ENCODE measurements at places on chromosomes 13 and 19. TPM values are rescaled to one million over a fixed set of nuclear protein-coding genes. Genes with fewer than 3 reads are reported as not detected.
A peak's percentile ranks its signal among the peaks of the same experiment; 100 is the strongest.

ZNF490 gene
- 4.3 TPM for total RNA-seq

DNA sequence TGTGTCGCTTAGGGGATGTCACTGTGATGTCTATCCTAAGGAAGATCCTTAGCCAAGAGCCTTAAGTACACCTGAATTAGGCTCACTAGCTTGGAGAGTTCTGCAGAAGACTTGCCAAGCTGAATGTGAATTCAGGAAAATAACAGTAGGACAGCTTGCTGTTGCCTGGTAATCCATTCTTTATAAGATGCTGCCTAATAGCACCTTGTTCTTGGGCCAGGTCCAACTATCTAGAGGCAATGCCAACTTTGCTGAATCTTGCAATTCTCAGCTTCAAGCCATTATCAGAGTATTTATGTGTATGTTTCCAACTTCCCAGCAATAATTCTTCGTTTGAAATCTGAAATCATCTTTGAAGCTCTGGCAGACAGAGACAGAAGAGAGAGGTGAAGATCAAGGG, 102.8 kb downstream of the PCDH17 start:
- no peak overlapping the region for H3K4me3 ChIP-seq
- H3K27ac ChIP-seq: no peak overlapping the region
- no peaks in the 10 kb centered on the region for H3K36me3 ChIP-seq
- H3K27me3 ChIP-seq: no peaks in the 10 kb centered on the region
- no peaks in the 10 kb centered on the region for H3K4me1 ChIP-seq

DNA sequence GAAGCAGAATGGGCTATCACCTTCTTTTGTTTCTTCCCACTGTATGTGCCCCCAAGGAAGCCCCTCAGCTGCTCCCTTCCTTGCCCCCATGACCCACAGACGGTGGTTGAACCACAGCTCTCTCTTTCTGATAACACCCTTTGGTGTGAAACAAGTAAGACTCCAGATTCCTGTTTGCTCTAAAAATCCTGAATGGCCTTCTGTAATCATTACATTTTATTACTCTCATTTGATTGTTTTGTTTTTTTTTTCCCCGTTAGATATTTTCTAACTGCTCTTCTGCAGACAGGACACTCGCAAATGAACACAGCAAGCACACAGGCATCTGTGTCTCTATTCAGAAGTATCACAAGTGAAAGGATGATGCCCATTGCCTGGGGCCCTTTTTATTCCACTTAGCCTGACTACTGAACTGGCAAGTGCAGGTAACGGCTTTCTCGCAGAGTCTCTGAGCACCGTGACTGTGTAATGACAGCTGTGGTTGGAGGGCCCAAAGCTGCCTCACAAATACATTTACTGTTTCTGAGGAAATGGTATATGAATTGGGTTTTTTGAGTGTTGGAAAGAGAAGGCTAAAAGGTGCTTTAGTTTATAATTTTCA, 59.3 kb downstream of the OXGR1 start:
- no peak overlapping the region for H3K27ac ChIP-seq
- no peaks in the 10 kb centered on the region for H3K27me3 ChIP-seq
- no peak overlapping the region for H3K4me3 ChIP-seq
- H3K4me1 ChIP-seq: no peaks in the 10 kb centered on the region
- H3K36me3 ChIP-seq: no peaks in the 10 kb centered on the region

GRCh38 chr19:58569191-58569942, 3.8 kb downstream of the MZF1 start:
- no peak overlapping the region for H3K4me3 ChIP-seq
- DNase-seq: peak; percentile 50
- peaks cover 19% of the 10 kb centered on the region for H3K36me3 ChIP-seq
- no peaks in the 10 kb centered on the region for H3K4me1 ChIP-seq
- no peak overlapping the region for H3K27ac ChIP-seq

GRCh38 chr13:113009743-113010509, 40.9 kb downstream of the MCF2L start:
- H3K36me3 ChIP-seq: no peaks in the 10 kb centered on the region
- DNase-seq: no peak
- no peak overlapping the region for H3K27ac ChIP-seq
- H3K4me3 ChIP-seq: no peak overlapping the region
- no peaks in the 10 kb centered on the region for H3K4me1 ChIP-seq

NPHS1 gene
- not detected for total RNA-seq

- peak overlapping the region; percentile 82 for H3K27ac ChIP-seq
- peak overlapping the region; percentile 79 for H3K4me3 ChIP-seq
- H3K36me3 ChIP-seq: no peaks in the 10 kb centered on the region
- no peaks in the 10 kb centered on the region for H3K27me3 ChIP-seq
- no peak for DNase-seq
These were observed 1.5 kb downstream of the GNA11 start for GRCh38 chr19:3095441-3096191.

- H3K4me3 ChIP-seq: no peak overlapping the region
- peaks cover 22% of the 10 kb centered on the region for H3K4me1 ChIP-seq
- no peak for DNase-seq
- no peaks in the 10 kb centered on the region for H3K27me3 ChIP-seq
These were observed 391.2 kb downstream of the KLF12 start for GRCh38 chr13:73742982-73743381.

ZNF439 gene
- 7.6 TPM for total RNA-seq

IGSF23 gene
- total RNA-seq: not detected

DNA sequence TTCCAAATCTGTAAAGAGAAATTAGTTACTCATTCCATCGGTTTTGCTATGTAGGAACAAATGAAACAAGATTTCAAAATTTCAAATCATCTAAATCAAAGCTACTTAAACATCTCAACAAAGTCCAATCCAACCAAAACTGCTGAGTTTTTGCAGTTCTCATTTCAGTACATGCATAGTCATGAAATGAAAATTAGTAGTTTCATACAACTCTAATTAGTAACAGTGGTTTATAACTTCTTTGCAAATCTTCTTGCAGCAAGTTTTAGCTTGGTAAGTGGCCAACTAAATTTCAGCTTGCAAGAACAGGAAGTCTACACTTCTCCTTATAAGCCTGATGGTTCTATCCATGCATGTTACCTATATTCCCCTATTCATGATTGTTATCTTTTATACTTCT, 75.6 kb downstream of the SPRY2 start:
- no peaks in the 10 kb centered on the region for H3K27me3 ChIP-seq
- H3K4me1 ChIP-seq: no peaks in the 10 kb centered on the region
- no peak overlapping the region for H3K27ac ChIP-seq
- DNase-seq: no peak

GRCh38 chr19:29454109-29454508, 71.7 kb upstream of the VSTM2B start:
- no peak for DNase-seq
- H3K4me1 ChIP-seq: no peaks in the 10 kb centered on the region
- H3K27me3 ChIP-seq: no peaks in the 10 kb centered on the region
- H3K4me3 ChIP-seq: no peak overlapping the region
- H3K36me3 ChIP-seq: no peaks in the 10 kb centered on the region

- H3K4me1 ChIP-seq: no peaks in the 10 kb centered on the region
- no peaks in the 10 kb centered on the region for H3K36me3 ChIP-seq
- no peaks in the 10 kb centered on the region for H3K27me3 ChIP-seq
These were observed 25.4 kb downstream of the PCDH9 start for GRCh38 chr13:67204764-67205163.

DNA sequence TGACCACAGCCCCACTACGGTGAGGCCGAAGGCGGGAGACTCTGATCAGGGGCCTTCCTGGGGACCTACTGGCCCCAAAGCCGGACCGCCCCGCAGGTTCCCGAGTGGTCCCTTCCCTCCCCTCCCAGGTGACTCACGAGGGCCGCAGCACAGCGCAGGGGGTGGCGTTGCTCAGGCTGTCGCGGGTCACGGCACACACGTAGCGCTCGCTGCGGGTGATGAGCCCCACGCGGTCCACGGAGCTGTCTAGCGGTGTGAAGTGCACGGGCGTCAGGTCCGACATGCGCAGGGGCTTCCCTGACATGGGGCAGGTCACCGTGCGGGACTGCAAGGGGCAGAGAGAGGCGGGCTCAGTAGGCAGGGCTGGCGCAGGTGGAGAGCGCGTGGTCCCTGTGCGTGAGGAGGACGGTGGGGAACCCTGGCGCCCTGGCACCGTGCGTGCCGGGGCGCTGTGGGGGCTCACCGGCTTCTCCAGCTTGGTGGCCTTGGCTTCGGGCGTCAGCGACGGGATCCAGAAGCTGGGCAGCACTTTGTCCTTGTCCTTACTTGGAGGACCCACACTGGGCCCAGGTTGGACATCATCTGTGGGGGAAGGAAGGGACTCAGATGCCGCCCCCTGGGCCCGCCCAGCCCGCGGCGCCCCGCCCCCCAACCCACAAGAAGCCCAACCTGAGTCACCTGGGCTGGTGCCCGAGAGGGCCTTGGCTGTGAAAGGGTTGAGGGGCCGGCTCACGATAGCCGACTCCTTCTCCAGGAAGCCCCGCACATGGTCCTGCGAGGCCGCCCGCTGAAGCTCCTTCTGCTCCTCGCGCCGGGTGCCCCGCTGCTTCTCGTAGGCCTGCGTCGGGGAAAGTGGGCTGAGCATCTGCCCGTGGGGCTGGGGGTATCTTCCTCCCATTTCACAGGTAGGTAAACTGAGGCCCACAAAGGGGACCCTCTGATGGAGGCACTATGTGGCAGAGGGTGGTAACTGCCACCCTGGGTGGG, 23.7 kb downstream of the NOSIP start:
- H3K4me3 ChIP-seq: no peak overlapping the region
- peaks cover 3% of the 10 kb centered on the region for H3K4me1 ChIP-seq
- H3K27me3 ChIP-seq: no peaks in the 10 kb centered on the region
- H3K27ac ChIP-seq: peak overlapping the region; percentile 59
- H3K36me3 ChIP-seq: peaks cover 57% of the 10 kb centered on the region
- DNase-seq: no peak

DNA sequence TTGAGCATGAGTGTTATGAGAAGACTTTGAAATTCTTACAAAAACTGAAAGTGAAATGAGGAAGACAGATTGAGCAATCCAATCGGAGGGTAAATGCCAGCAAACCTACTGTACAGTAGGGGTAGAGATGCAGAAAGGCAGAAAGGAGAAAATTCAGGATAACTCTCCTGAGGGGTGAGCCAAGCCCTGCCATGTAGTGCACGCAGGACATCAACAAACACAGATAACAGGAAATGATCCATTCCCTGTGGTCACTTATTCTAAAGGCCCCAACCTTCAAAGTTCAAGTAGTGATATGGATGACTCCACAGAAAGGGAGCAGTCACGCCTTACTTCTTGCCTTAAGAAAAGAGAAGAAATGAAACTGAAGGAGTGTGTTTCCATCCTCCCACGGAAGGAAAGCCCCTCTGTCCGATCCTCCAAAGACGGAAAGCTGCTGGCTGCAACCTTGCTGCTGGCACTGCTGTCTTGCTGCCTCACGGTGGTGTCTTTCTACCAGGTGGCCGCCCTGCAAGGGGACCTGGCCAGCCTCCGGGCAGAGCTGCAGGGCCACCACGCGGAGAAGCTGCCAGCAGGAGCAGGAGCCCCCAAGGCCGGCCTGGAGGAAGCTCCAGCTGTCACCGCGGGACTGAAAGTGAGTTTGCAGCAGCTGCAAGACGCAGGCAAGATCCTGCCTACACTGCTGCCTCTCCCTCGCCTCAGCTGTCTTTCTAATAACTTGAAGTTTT, at the start of gene TNFSF13B:
TSS of gene TNFSF13B (plus strand) at position 118 of the 728 bp plus-strand sequence. CDS start at position 296, 178 bp downstream.
- no peaks in the 10 kb centered on the region for H3K27me3 ChIP-seq
- no peaks in the 10 kb centered on the region for H3K36me3 ChIP-seq
- peak; percentile 62 for DNase-seq

DNA sequence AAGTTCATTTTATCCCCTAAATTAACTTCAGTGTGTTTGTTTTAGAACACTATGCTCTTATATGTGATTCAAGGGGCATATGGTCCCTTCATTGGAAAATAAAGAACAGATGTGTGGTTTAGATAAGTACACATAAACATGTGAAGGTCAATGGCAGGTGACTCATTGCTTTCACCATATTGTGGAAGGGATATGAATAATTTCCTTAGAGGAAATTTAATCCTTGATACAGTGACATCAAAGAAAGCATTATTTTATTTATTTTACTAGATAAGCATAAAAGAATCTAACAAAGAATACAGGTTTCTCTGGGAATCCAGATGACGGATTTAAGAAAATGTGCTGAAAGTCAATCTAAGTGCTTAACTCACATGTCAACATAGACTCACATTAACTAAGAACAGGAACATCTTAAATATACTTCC, 373.5 kb downstream of the KCTD12 start:
- no peaks in the 10 kb centered on the region for H3K36me3 ChIP-seq
- DNase-seq: no peak
- no peaks in the 10 kb centered on the region for H3K4me1 ChIP-seq

DNA sequence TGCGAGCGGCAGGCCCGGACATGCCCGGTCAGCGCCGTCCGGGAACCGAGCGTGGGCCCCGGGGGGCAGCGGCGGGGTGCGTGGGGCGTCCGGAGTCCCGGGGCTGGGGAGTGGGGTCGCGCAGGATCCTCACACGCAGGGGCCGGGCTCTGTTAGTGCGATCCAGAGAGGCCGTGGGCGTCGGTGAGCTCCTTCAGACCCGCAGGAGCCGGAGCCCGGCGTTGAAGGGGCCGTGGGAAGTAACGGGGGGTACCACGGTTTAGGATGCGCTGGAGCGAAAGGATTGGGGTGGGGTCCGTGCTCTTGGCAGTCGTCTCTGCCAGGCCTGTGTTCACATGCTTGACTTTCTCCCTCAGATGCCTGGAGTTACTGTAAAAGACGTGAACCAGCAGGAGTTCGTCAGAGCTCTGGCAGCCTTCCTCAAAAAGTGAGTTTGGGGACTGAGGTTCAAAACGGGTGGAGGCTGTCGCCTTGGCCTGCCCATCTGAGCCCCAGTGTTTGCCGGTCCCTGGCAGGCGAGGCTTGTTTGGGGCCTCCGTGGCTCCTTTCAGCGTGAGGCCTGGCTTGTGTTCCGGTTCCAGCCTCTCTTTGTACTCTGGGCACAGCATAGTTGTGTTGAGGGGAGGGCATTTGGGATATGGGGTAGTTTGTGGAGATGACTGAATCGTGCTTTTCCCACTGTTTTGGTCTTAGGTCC, 512 bp downstream of the RPS19 start:
- H3K4me1 ChIP-seq: peaks cover 32% of the 10 kb centered on the region
- H3K4me3 ChIP-seq: peak overlapping the region; percentile 90
- H3K27me3 ChIP-seq: no peaks in the 10 kb centered on the region
- peak overlapping the region; percentile 90 for H3K27ac ChIP-seq

DNA sequence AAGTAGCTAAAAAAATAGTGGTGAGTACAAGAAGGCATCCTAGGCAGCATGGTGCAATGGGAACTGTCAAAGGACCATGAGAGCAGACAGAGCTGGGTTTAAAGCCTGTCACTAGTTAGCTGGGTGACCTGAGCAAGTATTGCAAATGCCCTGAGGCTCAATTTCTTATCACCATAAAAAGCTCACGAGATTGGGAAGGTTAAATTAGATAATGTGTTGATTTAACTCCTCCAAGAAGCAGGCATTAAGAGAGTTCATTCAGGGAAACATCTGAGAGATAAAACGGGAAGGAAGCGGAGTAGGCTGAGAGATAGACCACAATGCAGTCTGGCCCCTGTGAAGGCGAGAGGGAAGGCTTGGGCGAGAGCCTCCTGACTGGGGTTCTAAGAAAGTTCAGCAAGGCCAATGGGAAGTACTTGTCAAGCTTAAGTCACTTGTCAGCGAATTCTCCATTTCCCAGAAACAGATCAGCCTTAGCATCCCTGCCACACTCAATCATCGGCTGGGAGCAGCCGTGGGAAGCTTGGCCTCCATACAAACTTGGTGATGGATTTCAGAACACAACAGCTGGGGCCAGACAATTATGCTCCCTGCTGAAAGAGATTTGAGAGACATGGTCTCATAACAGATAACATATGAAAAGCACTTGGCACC, 105.5 kb downstream of the POU4F1 start:
- no peaks in the 10 kb centered on the region for H3K4me1 ChIP-seq
- H3K27me3 ChIP-seq: no peaks in the 10 kb centered on the region
- H3K27ac ChIP-seq: no peak overlapping the region
- H3K4me3 ChIP-seq: no peak overlapping the region

Data from sigmoid colon (tissue), 7 donors.